Liver (tissue), 10 donors: ENCODE measurements at places on chromosomes 13 and 19. TPM values are rescaled to one million over a fixed set of nuclear protein-coding genes. Genes with fewer than 3 reads are reported as not detected.

The CPT1C gene
- 0.50 TPM for total RNA-seq

The ATP4B gene
- not detected for total RNA-seq

The FCGBP gene
- 1.5 TPM for total RNA-seq

The AP1M2 gene
- total RNA-seq: 0.42 TPM

The IGSF23 gene
- total RNA-seq: 2.8 TPM

The ZNF682 gene
- total RNA-seq: 5.2 TPM

The RASGRP4 gene
- total RNA-seq: 1.9 TPM

The ADGRE3 gene
- 0.28 TPM for total RNA-seq

The CADM4 gene
- total RNA-seq: 3.7 TPM

The CAMSAP3 gene
- 4.4 TPM for total RNA-seq

The FFAR2 gene
- total RNA-seq: 0.84 TPM

The IL4I1 gene
- total RNA-seq: 0.08 TPM

The CNFN gene
- total RNA-seq: not detected

The KLK1 gene
- total RNA-seq: not detected

The SHISA7 gene
- total RNA-seq: not detected

The TARM1 gene
- total RNA-seq: not detected

The RXFP2 gene
- total RNA-seq: not detected
